ENCODE measurements at places on chromosomes 5 and 9.
A peak's percentile ranks its signal among the peaks of the same experiment; 100 is the strongest.

- DNase-seq: peak; percentile 12
These were observed 836 bp downstream of the PCSK5 start for GRCh38 chr9:75891277-75891741.

DNA sequence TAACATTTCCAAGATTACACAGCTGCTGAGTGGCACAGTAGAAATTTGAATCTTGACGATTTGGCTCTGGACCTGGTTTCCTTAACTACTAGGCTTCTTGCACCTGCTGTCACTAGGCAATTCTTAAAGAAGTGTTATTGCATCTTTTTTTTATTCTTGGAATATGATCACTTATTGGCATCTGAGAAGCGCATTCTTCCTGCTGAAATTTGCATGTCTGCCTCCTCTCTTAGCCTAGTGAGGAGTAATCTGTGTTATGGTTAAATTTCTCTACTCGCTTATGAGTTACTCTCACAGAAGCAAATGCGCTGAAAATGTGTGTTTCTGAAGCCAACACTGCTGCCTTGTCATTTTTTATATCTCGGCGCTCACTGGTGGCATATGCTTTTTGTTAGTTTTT is 89.3 kb downstream of the WDR41 start:
- no peak for DNase-seq

DNA sequence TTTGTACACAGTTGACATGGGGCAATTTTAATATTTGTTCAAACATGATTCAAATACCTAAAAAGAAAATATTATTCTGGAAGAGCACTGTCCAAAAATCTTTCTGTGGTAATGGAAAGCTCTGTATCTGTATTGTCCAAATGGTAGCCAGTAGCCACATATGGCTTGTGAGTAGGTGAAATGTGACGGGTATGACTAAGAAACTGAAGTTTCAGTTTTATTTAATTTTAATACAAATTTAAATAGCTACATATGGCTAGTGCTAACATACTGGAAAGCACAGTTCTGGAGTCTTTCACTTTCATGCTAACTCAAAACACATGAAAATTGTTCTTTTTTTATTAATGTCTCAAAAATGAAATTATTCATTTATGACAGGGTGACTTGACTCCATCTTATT is 132.6 kb downstream of the PLK2 start:
- no peak for DNase-seq

DNA sequence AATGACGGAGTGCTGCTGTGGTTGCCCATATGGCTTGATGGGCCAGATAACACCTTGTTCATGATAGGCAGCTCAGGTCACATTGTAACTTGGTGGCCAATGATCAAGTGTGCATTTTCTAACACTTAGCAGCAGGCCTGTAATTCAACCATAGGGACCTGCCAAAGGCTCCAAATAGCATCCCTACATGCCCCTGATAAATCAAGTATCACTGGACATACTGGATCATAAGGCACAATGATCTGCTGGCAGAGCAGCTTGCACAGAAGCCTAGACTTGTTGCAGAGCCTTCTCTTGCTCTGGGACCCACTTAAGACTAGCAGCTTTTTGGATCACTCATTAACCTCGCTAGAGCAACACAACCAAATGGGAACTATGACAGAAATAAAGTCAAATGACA is 46.0 kb upstream of the ISOC1 start:
- no peak for DNase-seq

DNA sequence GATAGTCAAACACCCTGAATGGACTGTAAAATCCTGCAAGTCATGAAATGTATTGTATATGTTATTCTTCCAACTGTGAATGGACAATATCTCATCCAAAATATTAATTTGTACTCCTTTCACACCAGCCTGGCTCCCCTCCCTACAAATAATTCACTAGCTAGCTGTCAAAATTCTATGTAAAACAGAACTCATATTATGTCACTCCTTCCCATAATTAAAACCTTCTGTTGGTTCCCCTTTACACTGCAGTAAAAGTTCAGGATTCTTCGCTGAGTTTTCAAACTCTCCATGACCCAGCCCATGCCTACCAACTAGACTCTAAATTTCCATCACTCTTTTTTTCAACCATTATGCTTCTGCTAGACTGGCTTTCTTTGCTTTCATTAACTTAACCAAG is 857.1 kb downstream of the TAF11L14 start:
- DNase-seq: no peak

- DNase-seq: no peak
These were observed 271.3 kb downstream of the OSTF1 start for GRCh38 chr9:75359638-75360037.

DNA sequence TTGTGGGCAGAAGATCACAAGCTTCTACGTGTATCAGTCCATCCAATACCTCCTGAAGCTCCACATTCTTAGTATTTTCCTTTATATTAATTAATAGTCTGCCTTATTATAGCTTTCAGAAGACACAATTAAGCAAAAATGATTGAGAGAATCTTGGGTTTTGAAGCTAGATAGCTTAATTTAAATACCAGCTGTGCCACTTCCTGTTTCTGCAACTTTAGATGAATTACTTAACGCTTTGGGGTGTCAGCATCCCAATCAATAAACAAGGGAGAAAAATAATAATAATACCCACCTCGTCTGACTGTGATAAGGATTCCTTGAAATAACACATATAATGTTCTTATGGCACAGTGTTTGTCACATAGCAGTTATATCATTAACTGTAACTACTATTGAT is 44.7 kb upstream of the HTR4 start:
- DNase-seq: no peak

GRCh38 chr5:168844016-168844921 is 265.1 kb upstream of the PANK3 start:
- no peak for DNase-seq

All from activated CD4-positive, alpha-beta T cell treated with anti-CD3 and anti-CD28 coated beads for 1 hour (primary cell).